ENCODE measurements at places on chromosomes 1 and 21.

DNA sequence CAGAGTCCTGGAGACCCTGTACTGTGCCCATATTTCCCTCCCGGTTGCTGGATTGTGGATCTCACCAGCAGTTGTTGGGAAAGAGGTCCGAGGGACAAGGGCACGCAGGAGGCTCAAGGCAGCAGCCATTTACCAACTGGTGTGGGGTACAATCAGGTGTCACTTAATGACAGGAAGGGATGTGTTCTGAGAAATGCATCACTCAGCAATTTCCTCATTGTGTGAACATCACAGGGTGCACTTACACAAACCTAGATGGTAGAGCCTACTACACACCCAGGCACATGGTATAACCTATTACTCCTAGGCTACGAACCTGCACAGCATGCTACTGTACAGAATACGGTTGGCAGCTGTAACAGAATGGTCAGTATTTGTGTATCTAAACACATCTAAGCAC is 20.7 kb downstream of the SLC44A3 start:
- no peak for DNase-seq
- no peak overlapping the region for H3K4me3 ChIP-seq
- no peak overlapping the region for H3K27ac ChIP-seq
- H3K27me3 ChIP-seq: no peaks in the 10 kb centered on the region
- no peaks in the 10 kb centered on the region for H3K36me3 ChIP-seq

DNA sequence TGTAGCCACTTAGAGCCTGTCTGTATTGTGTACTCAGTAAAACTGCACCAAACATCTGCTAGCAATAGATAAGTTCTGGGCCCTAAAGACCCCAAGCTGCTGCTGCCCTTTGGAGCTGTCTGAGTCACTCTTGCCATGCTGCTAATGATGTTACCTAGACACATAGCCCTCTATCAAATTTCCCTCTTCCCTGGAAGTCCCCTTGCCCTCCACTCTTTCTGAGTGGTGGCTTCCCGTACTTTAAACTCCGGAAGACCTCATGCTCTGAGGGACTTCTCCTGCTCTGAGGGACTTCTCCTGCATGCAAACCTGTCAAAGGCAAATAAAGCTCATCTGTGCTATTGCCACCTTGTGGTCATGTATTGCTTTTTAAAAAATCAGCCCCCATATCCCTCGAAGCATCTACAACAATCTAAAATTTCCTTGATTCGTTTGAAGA is 34.0 kb downstream of the FH start:
- peaks cover 47% of the 10 kb centered on the region for H3K4me1 ChIP-seq
- no peak overlapping the region for H3K4me3 ChIP-seq
- H3K36me3 ChIP-seq: no peaks in the 10 kb centered on the region
- DNase-seq: no peak
- no peak overlapping the region for H3K27ac ChIP-seq

- no peaks in the 10 kb centered on the region for H3K4me1 ChIP-seq
- no peak overlapping the region for H3K27ac ChIP-seq
- no peaks in the 10 kb centered on the region for H3K27me3 ChIP-seq
- peaks cover 38% of the 10 kb centered on the region for H3K36me3 ChIP-seq
Measured at GRCh38 chr1:10173582-10173981, 36.8 kb upstream of the KIF1B start.

DNA sequence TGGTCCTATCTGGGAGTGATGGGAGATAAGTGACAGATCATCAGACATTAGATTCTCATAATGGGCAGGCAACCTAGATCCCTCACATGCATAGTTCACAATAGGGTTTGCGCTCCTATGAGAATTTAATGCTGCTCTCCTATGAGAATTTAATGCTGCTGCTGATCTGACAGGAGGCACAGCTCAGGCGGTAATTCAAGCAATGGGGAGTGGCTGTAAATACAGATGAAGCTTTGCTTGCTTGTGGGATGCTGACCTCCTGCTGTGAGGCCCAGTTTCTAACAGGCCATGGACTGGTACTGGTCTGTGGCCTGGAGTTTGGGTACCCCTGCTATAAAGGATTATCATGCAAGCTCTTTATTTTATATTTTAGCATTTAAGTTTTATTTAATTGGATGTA is 72.0 kb downstream of the ZMYM4 start:
- peaks cover 15% of the 10 kb centered on the region for H3K36me3 ChIP-seq
- H3K27ac ChIP-seq: no peak overlapping the region
- no peaks in the 10 kb centered on the region for H3K4me1 ChIP-seq
- DNase-seq: no peak
- no peaks in the 10 kb centered on the region for H3K27me3 ChIP-seq

GRCh38 chr1:15020943-15021745 is 132.4 kb upstream of the TMEM51 start:
- no peaks in the 10 kb centered on the region for H3K36me3 ChIP-seq
- no peak overlapping the region for H3K4me3 ChIP-seq
- no peak for DNase-seq
- H3K4me1 ChIP-seq: no peaks in the 10 kb centered on the region
- no peaks in the 10 kb centered on the region for H3K27me3 ChIP-seq

DNA sequence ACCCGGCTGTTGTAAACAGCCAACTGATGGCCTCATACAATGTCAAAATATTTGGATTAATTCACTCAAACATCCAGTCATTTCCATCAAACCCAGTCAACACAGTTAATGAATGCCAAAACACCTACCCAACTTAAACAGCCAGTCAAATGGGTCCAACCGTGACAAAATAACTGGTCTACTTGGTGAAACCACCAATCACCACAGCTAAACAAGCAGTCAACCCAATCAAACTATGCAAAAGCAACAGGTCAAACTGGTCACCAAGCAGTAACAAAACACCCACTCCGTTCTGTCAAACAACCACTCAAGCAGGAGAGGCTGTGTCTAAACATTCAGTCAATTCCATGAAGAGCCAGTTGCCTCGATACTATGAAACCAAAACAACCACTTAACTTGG is 119.2 kb downstream of the FOXD2 start:
- DNase-seq: no peak
- H3K27me3 ChIP-seq: no peaks in the 10 kb centered on the region
- no peak overlapping the region for H3K27ac ChIP-seq
- H3K4me3 ChIP-seq: no peak overlapping the region
- peaks cover 22% of the 10 kb centered on the region for H3K4me1 ChIP-seq

DNA sequence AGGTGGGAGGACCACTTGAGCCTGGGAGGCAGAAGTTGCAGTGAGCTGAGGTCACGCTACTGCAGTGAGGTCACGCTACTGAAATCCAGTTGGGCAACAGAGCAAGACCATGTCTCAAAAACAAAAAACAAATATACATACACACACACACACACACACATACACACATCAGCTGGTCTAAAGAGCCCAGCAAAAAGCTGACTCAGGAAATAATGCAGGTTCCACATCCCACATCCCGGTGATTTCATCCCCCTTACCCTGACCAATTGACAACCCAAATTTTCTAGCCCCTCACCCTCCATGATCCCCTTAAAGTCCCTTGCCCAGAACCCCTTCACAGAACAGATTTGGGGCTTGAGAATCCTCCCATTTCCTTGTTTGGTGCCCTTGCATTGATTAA is 11.9 kb upstream of the CFHR4 start:
- no peak overlapping the region for H3K4me3 ChIP-seq
- H3K27me3 ChIP-seq: 0 out of 2 replicates have a peak, but pooled peaks cover 3% of the 10 kb centered on the region
- no peak overlapping the region for H3K27ac ChIP-seq

- no peak overlapping the region for H3K4me3 ChIP-seq
- peaks cover 3% of the 10 kb centered on the region for H3K4me1 ChIP-seq
- no peak overlapping the region for H3K27ac ChIP-seq
- H3K36me3 ChIP-seq: peaks cover 77% of the 10 kb centered on the region
Measured at GRCh38 chr1:203807196-203807595, 11.8 kb downstream of the ZBED6 start.

DNA sequence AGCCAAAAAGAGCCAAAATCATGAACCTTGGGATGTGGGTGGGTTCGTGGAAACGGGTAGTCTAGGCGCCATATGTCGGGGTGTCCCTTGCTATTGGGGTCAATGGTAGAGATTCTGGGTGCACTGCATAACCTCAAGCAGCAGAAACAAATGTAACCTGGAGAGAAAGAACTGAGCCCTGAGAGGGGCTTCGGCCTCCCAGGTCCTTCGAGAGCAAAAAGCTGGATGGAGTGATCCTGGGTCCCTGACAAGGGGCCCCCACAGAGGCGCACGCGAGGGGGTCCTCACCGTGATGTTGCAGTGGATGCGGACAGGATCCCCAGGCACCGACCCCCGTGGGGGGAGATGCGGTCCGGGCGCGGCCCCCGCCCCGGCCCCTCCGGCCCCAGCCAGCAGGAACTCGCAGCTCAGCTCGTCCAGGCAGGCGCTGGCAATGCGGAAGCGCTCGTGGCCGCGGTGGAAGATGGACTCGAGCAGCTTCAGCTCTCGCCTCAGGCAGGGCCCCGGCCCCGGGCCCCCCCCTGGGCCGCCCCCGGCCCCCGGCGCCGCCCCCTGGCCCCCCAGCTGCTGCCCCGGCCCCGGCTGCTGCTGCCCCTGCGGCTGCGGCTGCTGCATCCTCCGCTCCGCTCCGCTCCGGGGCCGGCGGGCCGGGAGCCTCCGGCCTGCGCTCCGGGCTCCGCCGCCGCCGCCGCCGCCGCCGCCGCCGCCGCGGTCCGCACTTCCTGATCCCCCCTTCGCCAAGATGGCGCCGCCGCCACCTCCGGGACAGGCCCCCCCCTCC is at the start of gene UBE2Q1:
Gene UBE2Q1 (minus strand): TSS at position 724 of the 781 bp plus-strand sequence. CDS start 109 bp downstream, at position 615.
- no peaks in the 10 kb centered on the region for H3K27me3 ChIP-seq
- DNase-seq: no peak
- H3K27ac ChIP-seq: peak within 1 kb of the TSS; percentile 34
- H3K4me1 ChIP-seq: peaks cover 26% of the 10 kb centered on the region

DNA sequence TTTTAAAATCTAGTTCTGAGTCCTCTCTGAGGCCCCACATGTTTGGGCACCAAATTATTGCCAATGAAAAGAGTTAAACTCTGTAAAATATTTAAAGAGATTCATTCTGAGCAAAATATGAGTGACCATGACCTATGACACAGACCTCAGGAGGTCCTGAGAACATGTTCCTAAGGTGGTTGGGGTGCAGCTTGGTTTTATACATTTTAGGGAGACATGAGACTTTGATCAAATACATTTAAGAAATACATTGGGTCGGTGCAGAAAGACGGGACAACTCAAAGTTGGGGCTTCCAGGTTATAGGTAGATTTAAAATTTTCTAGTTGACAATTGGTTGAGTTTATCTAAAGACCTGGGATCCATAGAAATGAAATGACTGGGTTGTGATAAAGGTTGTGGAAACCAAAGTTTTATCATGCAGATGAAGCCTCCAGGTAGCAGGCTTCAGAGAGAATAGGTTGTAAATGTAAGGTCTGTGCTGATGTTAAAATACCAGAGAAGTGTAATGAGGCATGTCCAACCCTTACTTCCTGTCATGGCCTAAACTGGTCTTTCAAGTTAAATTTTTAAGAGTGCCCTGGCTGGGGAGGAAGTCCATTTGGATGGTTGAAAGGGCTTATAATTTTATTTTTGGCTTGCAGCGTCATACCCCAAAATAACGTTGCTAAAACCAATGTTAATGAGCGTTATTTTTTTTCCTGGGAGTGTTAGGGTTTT is 274.9 kb downstream of the NUF2 start:
- no peaks in the 10 kb centered on the region for H3K36me3 ChIP-seq
- H3K27ac ChIP-seq: no peak overlapping the region
- H3K4me1 ChIP-seq: no peaks in the 10 kb centered on the region
- no peak for DNase-seq
